ENCODE measurements at places on chromosomes 7 and 10.

DNA sequence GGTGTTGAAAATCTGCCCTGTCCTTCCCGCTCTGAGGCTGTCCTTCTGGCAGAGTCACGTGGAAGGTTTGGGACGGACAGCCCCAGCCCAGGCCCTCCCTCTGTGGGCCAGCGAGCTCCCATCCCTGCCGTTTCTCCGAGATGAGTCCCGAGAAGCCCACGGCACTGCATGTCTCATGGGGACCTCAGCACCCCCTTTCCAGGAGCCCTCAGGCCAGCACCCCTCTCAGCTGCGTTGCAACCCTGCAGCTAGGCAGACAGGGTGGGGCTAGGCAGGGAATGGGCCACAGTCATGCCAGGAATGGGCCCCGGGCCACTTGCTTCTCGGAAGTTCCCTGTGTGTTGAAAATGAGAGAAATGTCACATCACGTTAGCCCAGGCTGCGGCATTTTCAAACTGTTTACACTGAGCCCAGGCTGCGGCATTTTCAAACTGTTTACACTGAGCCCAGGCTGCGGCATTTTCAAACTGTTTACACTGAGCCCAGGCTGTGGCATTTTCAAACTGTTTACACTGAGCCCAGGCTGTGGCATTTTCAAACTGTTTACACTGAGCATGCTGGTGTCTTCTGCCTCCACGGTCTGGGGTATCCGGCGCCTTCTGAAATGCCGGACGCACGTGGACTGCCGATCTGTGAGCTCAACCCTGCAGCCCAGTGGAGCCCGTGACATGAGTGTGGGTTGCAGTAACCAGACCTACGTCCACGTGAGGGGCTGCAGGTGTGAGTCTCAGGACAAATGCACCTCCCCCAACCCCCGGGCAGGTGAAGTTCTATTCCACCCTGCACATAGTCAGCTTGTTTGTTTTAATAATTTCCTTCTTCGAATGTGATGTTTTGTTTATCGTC lies 42.6 kb downstream of the FAM20C start:
- no peak for DNase-seq

GRCh38 chr7:28729281-28729680 lies 228.8 kb downstream of the TRIL start:
- DNase-seq: no peak

DNA sequence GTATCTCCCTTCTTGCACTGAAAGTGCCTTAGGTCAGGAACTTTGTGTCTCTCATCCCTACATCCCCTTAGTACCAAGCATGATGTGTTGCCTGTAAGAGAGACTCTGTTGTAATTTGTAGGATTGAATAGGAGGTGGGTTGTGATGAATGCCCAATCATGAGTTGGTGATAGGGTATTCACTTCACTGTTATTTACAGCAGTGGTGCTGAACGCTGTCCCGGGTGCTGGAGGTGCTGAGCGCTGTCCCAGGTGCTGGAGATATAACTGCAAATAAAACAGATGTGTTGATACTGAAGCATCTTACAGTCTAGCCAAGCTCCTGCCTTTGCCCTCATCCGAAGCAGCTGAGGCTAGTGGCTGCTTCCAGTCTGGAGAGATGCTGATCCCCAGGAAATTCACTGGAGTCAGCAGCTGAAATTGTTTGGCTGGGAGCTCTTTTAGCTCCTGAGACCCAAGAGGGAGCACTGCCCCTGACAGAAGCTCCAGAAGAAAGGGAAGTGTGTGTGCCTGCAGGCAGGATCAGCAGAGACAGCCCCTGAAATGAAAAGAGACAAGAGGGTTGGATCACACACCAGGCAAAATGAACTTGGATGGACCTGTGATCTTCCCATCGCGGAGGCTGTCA lies 183.4 kb downstream of the SORCS3 start:
- no peak for DNase-seq

- no peak for DNase-seq
Measured at GRCh38 chr10:91590142-91590903, 42.5 kb downstream of the PPP1R3C start.

- DNase-seq: peak; percentile 24
Measured at GRCh38 chr7:12222889-12223579, 11.9 kb downstream of the TMEM106B start.

DNA sequence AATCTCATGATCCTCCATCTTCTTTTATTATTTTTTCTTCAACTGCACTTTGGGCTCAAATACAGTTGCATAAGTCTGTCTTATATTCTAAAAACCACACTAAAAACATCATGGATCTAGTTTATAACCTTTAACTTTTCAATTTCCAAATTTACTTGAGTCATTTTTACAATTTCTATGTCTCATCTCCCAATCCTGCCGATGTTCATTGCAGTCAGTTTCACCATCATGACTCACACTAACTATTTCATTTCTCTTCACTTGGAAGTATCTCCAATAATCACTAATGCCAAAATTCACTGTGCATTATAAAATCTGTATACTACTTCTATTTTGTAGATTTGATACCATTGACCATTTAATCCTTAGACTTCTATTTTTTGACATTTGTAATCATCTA lies 806.9 kb upstream of the SORCS1 start:
- no peak for DNase-seq

DNA sequence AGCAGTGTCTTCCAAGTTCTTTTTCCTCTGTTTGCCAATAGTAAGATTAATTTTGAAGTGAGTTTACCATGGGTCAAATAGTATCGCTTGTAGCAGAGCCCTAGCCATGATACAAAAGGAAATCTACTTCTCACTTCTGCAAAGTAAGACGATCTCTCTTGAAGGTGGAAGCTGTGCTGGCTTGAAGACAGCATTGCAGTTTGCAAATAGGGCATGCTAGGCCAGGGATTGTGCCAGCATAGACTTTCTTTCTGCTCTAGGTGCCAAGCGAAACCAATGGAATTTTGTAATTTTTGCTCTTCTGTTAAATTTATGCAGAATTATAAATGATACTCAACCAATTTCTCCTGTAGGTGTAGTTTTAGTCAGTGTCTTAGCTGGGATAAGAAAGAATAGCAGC lies 74.5 kb downstream of the SLC13A1 start:
- DNase-seq: no peak

- DNase-seq: no peak
Measured at GRCh38 chr10:93039721-93040120, 20.9 kb upstream of the CYP26C1 start.

GRCh38 chr7:30656006-30656957 lies 26.0 kb downstream of the CRHR2 start:
- DNase-seq: no peak

DNA sequence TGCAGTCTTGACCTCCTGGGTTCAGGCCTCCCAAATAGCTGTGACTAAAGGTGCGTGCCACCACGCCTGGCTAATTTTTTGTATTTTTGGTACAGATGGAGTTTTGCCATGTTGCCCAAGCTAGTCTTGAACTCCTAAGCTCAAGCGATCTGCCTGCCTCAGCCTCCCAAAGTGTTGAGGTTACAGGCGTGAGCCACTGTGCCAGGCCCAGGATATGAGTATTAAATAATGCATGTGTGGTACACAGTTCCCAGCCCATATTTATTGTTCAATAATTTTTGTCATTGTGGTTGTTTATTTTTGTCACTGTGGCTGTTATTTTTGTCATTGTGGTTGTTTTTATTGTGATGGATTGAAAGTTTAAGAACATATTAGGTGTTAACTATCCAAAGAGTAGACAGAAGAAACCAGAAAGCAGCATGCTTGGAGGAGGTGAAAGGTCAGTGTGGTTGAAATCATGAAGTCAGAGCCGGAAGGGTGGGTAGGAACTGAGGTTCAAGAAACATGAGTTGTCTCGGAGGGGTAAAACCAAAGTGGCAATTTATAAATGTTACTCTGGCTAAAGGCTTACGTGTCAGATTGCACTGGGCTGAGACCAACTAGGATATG lies 45.0 kb downstream of the MRC1 start:
- peak; percentile 29 for DNase-seq

DNA sequence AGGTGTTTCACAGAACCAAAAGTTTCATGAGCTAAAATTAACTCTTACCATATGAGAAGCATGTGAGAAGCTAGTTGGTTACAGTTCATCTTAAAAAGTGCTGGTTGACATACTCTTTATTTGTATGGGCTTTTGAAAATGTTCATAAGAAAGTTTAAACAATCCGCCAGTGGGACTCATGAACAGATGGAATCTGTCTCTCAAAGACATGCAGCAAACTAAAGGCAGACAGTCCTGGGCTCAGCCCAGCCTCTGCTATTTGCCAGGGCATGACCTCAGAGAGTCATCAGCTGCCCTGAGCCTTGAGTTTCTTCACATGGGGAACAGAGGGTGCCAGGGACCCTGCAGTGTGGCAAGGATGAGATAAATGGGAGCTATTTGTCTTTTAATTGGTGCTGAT lies 3.2 kb downstream of the PYROXD2 start:
- no peak for DNase-seq

DNA sequence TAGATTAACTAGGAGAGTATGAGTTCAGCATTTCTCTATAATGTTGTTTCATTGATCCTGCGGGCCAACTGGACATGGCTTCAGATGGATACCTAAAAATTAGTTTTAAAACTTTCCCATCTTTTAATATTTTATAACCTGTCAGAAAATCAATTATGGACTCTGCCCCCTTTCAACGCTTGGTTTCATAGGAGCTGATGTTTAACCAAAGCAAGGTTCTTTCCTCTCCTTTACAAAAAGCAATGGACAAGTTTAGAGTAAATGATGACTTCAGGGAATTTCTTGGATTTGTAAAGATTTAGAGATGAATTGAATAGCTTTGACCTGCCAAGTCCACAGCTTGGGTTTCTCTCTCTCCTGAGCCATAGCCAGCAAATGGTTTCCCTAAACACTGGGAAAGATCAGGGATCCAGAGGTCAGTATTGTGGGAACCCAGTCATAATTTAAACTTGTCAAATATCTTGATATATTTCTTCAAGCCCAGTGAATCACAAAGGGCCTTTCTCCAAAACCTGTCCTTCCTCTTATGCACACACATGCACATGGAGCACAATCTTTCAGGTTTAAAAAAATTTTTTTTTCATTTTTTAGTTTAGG lies 177.1 kb downstream of the EVX1 start:
- no peak for DNase-seq

DNA sequence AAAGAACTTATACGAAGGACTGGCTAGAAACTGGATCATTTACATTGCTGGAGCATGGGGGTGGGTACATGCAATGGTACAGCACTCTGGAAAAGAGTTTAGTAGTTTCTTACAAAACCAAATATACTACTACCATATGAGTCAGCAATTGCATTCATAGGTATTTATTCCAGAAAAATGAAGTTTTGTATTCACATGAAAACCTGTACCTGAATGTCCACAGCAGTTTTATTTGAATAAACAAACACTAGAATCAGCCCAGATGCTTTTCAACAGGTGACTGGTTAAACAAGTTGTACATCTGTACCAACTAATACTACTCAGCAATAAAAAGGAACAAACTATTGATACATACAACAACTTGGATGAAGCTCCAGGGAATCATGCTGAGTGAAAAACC lies 3.4 kb downstream of the SCIN start:
- no peak for DNase-seq

- no peak for DNase-seq
Measured at GRCh38 chr10:94069884-94070283, 76.2 kb downstream of the PLCE1 start.

- DNase-seq: no peak
Measured at GRCh38 chr10:77776487-77776886, 138.9 kb upstream of the KCNMA1 start.

- DNase-seq: no peak
Measured at GRCh38 chr10:10975647-10976046, 42.0 kb upstream of the CELF2 start.

Measured in CD4-positive, alpha-beta T cell treated with Interleukin-2 at 100 ng/mL for 4 hours (primary cell).